ENCODE measurements at places on chromosomes 5 and 9.
A peak's percentile ranks its signal among the peaks of the same experiment; 100 is the strongest.

DNA sequence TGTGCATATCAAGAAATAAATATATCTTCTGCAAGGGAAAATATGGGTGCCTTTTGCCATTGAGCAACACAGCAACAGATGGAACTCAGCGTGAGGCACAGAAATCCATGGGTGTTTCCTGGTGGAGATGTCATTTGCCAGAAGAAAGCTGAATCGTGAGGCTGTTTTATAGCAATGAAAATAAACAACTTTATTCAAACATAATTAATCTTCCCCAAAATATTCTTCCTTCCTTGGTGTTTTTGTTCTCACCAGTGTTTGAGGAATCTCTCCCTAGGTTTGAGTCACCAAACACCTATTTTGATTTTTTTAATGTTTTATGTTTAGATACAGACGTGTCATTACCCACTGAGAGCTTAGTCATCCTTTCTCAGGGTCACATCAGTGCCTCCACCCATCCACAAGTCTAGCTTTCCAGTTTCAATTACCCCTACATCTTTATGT lies 65.8 kb upstream of the PAPPA start:
- no peak for DNase-seq

- DNase-seq, result no peak
These were observed 3.4 kb upstream of the CACFD1 start for GRCh38 chr9:133456409-133456808.

GRCh38 chr5:101206534-101206933 lies 303.5 kb upstream of the ST8SIA4 start:
- no peak for DNase-seq

- DNase-seq, result no peak
These were observed 69.8 kb downstream of the RPS23 start for GRCh38 chr5:82208371-82208770.

GRCh38 chr9:88754452-88754851 lies 219.5 kb downstream of the NXNL2 start:
- no peak for DNase-seq

DNA sequence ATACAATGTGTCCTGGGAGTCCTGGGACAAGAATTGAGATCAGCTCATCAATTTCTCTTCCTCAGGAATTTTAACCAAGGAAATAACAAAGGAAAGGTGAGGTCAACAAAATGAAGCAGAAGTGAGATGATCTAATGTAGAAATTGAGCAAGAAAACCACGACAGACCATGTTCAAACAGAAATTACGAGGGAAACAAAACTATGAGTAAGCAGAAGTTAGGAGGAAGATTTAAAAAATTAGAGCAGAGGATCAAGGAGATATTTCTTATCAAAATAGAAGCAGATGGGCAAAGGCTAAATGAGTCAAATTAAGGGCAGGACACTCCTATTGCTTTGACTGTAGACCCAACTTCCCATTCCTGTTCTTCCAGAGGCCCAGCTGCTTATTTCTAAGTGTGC lies 97.4 kb downstream of the HINT1 start:
- DNase-seq, result no peak

DNA sequence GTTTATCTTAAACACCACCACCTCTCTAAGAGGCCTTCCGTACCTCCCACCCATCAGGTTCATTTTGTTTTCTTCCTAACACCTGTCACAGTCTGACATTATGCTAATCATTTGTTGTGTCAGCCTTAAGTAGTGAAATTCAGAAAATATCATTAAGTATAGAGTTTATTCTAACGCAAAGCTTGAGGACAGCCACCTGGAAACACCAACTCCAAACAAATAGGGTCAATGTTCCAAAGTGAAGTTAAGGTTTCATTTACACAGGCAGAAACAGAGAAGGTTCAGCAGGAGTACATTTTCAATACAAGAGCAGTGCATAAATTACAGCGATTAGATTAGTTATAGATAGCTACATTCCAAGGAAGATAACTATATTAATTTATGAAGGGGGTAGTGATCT lies 1.3 kb upstream of the SMC5 start:
- no peak for DNase-seq

DNA sequence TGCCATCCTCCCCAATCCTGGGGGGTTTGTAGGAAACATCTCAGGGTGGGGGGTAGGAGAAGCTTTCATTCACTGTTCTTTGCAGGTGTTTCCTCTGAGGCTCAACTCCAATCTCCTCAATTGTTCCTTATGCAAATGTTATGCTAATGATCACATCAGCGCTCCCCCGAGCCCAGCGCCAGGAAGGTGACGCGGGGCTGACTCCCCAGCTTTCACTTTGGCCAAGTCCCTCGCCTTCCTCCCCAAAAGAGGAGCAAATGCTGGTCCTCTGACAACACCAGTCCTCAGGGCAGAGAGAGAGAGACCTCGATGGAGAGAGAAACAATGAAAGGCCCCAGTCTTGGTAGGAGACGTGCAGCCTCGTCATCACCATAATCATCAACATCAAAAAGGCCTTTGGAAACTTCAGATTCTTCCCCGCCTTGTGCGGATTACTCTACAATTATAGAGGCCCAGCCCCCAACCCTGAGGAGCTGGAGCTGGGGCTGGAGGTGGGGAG lies 39.1 kb downstream of the PCDH1 start:
- no peak for DNase-seq

DNA sequence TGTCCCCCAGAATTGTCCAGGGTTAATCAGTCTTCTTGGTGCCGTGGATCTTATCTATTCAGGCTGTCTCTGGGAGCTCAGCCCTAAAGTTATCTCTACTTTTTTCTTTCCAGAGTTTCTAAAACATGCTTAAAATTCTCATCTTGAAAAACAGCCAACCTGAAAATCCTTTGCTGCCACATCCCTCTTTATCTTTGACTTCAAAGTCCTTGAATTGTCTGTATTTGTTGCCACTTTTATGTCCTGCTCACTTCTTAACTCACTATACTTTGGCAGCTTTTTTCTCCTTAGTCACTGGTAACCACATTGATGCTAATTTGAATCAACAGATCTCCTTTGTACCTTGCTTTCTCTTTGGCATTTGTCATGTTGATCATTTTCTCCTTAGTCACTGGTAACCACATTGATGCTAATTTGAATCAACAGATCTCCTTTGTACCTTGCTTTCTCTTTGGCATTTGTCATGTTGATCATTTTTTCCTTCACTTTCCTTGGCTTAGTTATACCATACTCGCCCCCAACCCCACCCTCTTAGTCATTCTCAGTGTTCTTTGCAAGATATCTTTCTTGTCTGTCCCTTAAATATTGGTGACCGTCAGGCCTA lies 8.5 kb downstream of the DMXL1 start:
- peak; percentile 63 for DNase-seq
